NCI-H187 (cell line): ENCODE measurements at places on chromosomes 6 and 20.

- DNase-seq = no peak
Observed at GRCh38 chr6:37492236-37492972, 7.3 kb downstream of the CCDC167 start.

GRCh38 chr6:88958842-88959241, 4.6 kb downstream of the RNGTT start:
- DNase-seq = no peak

- no peak for DNase-seq
Observed at GRCh38 chr6:112235956-112236355, 18.4 kb downstream of the LAMA4 start.

GRCh38 chr6:56021943-56022342, 146.6 kb upstream of the BMP5 start:
- no peak for DNase-seq

DNA sequence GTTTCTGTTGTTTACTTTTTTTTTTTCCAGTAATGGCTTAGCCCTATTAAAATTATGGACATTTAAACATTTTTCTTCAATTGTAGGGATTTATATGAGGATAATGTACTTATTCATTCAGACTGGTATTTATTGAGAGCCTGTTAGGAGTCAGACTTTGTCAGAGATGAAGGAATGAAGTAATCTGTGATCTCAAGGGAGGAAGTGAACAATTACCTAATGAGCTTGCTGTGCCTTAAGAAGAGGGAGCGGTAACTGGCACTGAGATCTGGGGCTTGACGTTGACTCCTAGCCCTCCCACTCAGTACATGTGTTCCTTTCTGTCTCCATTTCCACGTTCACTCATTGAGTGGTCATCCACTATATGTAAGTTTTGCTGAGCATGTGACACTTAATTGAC, 12.6 kb downstream of the AFDN start:
- no peak for DNase-seq

DNA sequence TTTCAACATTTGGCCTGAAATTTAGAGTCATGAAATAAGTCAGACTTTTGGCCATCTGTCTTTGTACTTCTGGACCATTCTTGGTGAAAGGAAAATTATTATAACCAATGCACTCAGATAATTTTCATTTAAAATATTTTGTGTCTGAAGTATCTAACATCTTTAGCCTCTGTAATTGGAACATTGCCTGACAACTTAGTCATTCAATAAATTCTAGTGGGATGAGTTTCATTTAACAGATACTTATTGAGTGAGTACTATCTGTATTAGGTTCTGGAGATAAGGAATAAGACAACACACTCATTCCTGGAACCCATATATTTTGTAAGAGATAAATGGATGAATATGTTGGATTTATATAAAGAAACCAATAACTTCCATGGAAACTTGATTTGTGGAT, 536.0 kb downstream of the BCKDHB start:
- no peak for DNase-seq

DNA sequence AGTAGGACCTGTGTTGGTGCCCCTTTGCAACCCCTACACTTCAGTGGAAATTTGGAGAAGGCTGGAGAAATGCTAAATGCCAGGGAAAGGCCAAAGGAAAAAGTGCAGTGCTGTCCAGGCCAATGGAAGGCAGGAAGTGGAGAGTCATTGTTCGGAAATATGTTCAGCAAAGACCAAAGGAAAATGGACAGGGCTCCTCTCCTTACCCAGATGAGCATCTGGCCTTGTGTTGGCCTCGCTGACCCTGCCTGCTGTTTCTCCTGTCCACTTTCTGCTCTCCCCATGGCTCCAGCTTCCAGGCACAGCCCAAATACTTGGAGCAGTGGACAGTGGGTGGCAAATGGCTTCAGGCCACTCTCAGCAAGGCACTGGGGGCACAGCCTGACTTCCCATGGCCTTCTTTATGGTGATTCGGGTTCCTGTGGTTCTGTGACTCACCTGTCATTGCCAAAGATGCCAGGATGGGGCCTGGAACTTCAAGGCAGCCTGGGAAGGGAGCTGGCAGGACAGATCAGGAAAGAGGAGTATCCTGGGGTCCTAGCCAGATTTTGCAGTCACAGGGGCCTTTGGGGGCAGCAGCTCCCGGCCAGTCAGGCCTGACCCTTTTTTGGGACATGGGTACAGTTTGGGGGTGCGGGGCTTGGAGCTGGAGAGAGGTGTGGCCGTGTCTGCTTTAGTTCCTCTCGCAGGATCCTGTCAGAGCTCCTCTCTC, 190.9 kb upstream of the SLC24A3 start:
- no peak for DNase-seq

DNA sequence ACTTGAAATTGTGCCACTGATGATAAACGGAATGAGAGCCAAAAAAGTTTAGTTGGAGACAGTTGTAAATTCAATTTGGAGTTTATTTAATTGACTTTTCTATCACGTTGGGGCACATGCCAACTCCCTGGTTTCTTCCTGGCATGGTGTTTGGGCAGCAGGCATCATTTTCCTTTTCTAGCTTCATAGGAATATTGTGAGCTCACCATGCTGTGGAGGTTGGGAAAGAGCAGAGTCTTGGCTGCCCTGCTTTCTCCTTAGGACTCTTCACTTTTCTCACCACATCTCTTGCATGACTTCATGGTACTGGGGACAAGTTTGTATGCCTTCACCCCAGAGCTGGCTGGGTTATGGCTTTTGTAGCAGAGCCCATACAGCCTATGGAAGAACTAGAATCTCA, 6.4 kb downstream of the SCAND1 start:
- DNase-seq = no peak

DNA sequence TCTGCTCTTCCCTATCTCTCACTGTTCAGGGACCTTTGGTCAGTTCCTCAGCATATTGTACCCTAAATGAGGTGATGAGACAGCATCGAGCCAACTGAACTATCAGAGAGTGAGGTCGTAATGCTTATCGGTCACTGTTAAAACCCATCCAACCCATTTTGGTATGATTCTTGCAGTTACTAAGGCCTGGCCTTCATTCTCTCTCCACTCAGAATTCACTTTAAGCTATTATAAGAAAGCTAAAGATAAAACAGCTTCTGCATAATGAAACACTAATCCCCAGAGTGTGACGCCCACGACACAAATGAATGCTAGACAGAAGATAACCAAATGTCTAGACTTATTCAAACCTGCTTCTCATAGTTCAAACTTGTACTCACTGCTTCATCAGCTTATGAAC, 175.8 kb downstream of the GMPR start:
- DNase-seq = no peak

GRCh38 chr6:159946912-159947311, 22.0 kb upstream of the IGF2R start:
- no peak for DNase-seq

DNA sequence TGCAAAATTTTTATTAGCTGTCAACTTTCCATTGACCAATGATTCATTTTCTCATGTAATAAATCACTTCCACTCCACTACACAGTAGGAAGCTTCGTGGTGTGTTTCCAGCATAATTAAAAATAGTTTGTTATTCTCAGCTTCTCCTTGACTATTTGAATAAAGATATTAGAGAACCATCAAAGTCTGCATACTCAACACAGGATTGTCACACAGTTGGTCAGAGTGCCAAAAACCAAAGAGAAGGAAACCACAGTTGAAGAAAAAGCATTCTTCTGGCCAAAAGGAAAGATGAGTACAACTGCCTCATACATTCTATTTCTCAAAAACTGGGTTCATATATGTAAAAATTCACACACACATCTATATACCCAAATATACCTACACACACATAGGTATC, 455.1 kb upstream of the HSF2 start:
- DNase-seq = no peak

- DNase-seq = no peak
Observed at GRCh38 chr6:107186047-107186446, 70.7 kb upstream of the BEND3 start.

- no peak for DNase-seq
Observed at GRCh38 chr6:157157258-157157657, 166.1 kb downstream of the TMEM242 start.

DNA sequence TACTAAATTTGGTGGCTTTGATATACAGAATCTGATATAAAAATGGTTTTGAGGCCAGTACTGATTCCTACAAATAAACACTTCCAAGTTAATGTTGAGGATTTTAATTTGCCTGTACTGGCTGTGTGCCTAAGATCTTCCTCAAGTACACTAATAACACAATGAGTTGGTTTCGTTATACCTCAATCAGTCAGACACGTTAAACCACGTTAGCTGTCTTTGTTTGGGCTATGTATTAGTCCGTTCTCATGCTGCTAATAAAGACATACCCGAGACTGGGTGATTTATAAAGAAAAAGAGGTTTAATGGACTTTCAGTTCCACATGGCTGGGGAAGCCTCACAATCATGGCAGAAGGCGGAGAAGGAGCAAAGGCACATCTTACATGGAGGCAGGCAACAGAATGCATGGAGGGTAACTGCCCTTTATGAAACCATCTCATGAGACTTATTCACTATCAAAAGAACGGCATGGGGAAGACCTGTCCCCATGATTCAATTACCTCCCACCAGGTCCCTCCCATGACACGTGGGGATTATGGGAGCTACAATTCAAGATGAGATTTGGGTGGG, 46.2 kb downstream of the NT5E start:
- no peak for DNase-seq

GRCh38 chr6:2426561-2427340, 181.3 kb upstream of the GMDS start:
- no peak for DNase-seq

DNA sequence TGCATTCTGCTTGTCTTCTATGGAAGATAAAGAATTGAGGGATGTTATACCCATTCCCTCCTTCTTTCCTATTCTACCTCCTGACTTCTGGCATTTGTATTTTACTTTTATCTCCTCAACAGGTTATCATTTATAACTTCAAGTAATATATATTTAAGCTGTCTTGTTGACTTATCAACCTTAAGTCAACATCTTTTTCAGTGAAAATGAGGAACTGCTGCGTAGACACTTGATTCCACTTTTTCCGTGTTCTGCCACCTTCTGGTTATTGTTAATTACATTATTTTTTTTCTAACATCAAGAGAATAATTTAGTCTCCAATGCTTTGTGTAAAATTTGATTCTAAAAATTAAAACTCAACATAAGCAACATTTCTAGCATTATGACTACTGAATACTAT, 107.5 kb downstream of the PRKN start:
- DNase-seq = no peak

DNA sequence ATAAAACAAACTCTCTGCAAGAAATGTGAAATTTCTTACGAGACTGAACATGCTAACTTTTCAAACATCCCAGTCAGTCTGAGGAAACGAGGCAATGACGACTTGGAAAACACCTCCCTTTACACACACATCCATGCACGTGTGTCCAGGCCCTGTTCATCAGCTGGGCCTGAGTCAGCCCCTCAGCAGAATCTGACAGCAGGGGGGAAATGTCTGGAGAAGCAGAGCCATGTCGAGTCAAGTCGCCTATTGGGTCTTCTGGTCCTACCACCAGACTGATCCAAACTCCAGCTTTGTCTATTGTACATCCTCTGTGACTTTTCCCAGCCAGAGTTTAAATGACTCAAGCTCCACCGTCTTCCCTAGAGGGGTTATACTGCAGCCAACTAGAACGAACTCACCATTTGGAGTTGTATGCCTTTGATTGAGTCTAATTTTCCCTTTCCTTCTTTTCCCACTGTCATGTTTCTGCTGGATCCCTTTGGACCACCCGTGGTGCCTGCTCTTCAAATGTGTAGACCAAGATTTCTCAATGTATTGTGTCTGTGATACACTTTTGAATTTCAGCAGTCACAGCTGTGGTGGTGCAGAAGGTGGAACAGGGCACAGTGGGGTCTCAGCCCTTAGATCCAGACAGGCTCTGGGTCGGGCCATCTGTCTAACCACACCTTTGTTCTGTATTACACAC, 254.0 kb downstream of the CDC5L start:
- no peak for DNase-seq

DNA sequence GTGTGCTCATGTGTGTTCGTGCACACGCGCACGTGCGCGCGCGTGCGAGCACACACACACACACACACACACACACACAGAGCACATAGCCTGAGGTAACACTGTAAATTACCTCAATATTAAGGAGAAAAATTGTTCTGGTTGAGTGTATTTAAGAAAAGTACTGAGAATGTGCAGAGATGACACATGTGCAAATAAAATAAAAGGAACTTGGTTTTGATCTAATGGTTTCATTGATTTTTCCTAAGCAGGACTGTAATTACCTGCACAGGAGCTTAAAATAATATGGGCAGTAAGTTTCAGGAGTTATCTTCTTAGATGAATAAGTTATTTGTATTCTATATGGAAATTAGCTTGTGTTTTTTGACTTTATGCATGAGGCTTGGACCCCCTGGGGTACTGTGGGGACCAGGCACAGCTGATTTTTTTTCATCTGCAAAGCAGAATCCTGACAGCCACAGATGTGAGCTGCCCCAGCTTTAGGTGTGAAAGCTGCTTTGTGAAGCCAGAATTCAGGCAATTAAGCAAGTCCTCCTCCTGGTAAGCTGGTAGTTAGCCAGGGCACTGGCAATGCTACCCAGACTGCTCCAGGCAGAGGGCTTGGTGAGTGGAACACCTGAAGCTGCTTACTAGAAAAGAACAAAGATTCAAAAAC, 1040.6 kb upstream of the CITED2 start:
- DNase-seq = no peak

DNA sequence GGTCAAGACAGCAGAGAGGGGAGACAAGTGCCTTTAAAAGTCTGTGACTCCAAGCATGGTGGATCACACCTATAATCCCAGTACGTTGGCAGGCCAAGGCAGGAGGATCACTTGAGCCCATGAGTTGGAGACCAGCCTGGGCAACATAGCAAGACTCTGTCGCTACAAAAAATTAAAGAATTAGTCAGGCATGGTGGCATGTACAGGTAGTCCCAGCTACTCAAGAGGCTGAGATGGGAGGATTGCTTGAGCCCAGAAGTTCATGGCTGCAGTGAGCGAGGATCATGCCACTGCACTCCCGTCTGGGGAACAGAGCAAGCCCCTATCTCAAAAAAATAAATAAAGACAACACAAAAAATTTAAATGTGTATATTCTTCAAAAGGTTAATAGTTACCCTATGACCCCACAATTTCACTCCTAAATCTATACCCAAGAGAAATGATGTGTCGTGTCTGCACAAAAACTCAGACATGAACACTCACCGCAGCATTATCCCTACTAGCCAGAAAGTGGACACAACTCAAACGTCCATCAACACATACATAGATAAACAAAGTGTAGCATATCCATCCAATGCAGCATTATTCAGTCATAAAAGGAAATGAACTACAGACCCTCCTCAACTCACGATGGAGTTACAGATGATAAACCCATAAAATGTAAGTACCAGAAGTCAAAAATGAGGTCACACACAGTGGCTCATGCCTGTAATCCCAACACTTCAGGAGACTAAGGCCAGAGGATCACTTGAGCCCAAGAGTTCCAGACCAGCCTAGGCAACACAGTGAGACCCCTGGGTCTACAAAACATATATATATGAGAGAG, 23.9 kb downstream of the ZMYND8 start:
- no peak for DNase-seq
